ENCODE measurements at places on chromosomes 7 and 10.
A peak's percentile ranks its signal among the peaks of the same experiment; 100 is the strongest.

DNA sequence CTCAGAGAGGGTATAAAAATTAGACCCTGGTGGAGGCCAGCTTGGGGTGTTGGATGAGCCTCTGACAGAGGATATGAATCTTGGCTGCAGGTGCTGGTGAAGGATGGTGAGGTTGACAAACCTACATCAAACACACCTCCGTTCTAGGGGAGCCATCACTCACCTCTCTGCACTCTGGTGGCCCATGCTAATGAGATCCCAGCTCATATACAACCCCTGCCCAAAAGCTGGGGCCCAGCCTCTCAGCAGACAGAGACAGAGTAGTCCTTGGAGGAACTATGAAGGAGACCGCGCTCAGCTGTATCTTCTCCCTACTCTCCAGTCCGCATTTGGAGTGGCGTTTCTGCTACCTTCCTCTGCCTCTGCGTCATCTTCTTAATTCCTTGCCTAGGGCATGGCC, 83.1 kb upstream of the SORCS3 start:
- DNase-seq, result no peak

DNA sequence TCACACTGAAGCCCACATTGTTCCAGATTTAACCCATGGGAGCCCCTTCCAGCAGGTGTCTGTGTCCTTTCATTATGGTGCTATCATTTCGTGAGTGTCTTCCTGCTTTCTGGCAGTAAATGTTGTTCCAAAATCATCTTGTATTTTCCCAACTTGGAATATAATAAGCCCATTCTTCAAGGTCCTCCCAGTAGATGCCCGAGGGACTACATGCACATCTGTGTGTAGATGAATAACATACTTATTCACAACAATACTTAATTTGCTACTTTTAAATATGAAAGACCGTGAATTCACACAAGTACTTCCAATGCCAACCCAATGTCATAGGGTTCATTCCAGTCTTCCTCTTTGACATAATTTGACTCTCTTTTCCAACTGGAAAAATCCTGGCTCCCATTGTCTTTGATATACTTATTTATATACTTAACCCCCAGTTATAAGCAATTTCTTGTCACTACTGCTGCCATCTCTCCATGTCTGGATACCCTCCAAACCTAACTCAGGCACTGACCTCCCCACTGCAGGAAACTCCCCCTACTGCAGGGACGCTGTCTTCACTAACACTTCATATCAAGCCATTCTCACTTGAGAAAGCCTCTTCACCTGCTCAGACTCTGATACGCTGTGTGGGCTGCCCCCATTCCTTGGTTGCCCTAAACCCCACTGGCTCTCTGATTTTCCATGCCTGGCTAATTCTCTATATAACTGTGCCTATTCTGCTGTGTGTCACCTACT, 1119.2 kb downstream of the CNTNAP2 start:
- DNase-seq, result no peak

GRCh38 chr10:129222436-129222835, 244.6 kb upstream of the MGMT start:
- DNase-seq, result no peak

GRCh38 chr7:88217675-88218428, 2.0 kb downstream of the SRI start:
- DNase-seq, result no peak

DNA sequence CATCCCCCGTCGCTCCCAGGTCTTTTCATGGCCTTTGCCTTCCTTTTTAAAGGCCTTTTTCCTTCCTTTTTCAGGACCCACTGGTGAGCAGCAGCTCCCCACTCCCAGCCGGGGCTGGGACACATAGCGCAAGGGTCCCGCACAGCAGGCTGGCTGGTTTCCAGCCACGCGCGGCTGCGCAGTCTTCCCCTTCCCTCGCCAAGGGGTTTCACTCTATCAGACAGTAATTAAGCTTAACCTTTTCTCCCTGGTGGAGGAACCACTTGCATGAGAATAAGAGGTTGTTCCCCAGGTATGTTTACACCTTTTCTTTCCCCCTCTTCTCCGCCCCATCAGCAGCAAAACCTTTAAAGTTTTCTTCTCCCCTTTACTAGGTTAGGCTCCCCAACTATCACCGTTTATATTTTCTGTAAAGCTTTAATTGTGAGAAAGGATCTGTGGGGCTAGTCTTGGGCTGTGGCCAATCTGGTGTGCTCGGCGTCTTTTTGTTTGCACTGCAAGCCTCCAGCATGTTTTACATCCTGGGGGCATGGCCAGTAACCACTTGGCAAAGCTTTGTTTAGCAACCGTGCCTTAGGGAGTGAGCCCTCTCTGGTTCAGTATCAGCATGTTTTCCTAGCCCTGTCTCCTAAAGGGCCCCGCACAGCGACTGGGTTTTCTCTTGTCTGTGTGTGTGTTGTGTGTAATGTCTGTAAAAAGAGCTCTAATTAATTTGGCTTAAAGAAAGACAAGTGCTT, 219.6 kb downstream of the PHF14 start:
- DNase-seq, result peak; percentile 49

DNA sequence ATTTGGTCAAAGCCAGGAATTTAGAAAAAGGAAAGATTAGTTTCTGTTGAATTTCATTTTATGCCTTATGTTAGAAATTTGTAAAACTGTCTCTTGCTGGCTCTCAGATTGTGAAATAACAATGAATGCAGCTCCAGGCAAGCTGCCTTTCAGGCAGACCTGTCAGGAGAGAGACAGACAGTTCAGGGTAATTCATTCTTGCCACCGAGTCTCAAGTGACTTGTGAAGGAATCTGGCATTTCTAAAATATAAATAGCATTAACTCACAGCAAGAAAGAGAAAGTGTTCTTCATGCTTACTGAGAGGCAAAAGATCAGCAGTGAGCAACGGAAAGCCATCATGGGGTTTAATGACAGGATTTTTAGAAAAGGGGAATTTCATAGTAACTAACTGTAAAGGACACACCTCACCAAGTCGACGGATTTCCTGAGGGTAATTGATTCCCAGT, 442.3 kb upstream of the AKR1E2 start:
- no peak for DNase-seq

DNA sequence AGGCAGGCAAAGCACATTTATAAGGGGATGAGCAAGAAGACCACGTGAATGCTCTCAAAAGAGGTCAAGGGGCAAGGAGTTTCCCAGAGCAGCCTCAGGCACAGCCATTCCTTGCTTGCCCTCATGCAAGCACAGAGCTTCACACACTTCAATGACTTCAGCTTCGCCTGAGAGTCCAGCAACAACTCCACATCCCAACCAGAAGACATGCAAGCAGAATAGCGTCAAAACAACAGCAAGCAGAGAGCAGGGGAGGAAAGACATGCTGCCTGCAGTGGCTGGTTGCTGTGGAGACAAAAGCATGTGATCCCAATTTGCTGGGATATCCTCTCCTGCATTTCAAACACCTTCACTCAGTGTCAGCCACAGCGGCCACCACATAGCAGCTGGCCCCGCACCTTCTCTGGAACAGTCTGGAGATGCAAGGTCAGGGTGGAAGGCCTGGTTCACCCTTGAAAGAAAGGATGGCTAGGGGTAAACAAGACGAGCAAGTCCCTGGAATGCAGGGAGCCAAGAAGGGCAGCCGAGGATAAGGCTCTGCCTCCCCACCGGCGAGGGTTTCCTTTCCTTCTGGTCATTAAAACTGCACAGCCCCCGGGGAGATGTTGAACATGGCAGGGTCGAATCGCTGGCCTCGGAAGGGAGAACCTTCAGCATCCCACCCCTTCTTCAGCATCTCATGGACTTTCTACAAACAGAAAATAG, 60.2 kb upstream of the CAMK2B start:
- no peak for DNase-seq

- DNase-seq, result no peak
Measured at GRCh38 chr10:61223576-61223975, 229.6 kb downstream of the TMEM26 start.

DNA sequence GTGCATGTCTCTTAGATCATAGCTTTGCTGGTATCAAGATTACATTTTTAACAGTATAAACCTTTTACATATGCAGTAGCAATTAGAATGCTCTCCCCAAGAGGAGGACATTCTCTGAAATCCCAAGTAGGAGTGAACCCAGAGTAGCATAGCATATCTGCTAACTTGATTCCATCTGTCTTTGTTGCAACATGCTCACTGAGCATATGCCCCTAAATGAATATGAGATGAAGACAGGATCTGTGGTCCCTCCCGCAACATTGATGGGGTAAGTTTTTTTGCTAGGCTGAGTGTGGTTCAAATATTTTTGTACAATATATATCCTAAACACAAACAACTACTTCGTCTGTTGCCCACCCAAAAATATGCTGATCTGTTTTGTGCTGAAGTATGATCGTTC, 534.2 kb upstream of the C7orf33 start:
- DNase-seq, result no peak

DNA sequence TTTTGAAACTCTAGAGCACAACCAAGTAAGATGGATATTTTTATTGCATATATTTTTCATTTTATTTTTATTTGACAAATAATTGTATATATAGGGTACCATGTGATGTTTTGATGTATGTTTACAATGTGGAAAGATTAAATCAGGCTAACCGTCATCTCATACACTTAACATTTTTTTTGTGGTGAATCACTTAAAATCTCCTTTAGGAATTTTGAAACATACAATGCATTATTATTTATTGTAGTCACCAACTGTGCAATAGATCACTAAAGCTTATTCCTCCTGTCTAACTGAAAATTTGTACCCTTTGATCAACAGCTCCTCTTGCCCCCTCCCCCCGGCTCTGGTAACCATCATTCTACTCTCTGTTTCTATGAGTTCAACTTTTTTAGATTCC, 77.2 kb downstream of the DNAH11 start:
- DNase-seq, result no peak

- no peak for DNase-seq
Measured at GRCh38 chr10:122363311-122363710, 11.2 kb upstream of the PLEKHA1 start.

DNA sequence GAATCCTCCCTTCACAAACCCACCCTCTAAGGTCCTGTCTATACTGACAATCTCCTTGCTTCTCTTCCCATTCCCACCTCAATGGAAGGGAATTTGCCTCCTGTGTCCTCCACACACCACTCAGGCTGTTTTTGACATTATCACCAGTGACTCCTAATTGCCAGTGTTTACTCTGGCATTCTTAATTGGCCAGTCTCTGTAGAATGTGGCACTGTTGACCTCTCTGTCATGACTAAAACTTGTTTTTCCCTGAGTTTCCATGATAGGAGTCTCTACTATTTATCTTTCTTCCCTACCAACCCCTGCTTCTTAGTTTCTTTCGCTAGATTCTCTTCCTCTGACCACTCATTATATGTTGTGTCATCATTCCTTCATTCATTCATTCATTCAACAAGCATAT, 12.1 kb downstream of the SLC16A12 start:
- DNase-seq, result no peak

GRCh38 chr10:108388706-108389105, 1224.2 kb upstream of the SORCS1 start:
- DNase-seq, result no peak

GRCh38 chr7:21805791-21806190, 139.9 kb downstream of the CDCA7L start:
- no peak for DNase-seq

Measured in ovary (tissue), 10 donors.